Mesenteric fat pad (tissue), 1 donor: ENCODE measurements at places on chromosomes 1 and 21. TPM values are rescaled to one million over a fixed set of nuclear protein-coding genes. Genes with fewer than 3 reads are reported as not detected.

The ZFP69B gene
- 1.3 TPM for total RNA-seq

The LGR6 gene
- 0.35 TPM for total RNA-seq

The AIRE gene
- total RNA-seq: not detected

The TRNP1 gene
- 1.7 TPM for total RNA-seq

The OR2AK2 gene
- not detected for total RNA-seq

The EPHA2 gene
- total RNA-seq: 17.6 TPM
